ENCODE measurements at places on chromosomes 12 and 14. TPM values are rescaled to one million over a fixed set of nuclear protein-coding genes. Genes with fewer than 3 reads are reported as not detected.

Gene VIPAS39
- total RNA-seq = 19.6 TPM

GRCh38 chr12:27982385-27982784, 9.9 kb upstream of the PTHLH start:
- H3K4me3 ChIP-seq = no peak overlapping the region
- DNase-seq = no peak
- no peak overlapping the region for H3K27ac ChIP-seq
- H3K36me3 ChIP-seq = no peaks in the 10 kb centered on the region
- H3K4me1 ChIP-seq = no peaks in the 10 kb centered on the region

GRCh38 chr12:87847147-87847546, 182.1 kb downstream of the C12orf50 start:
- no peaks in the 10 kb centered on the region for H3K27me3 ChIP-seq
- DNase-seq = no peak
- H3K4me1 ChIP-seq = no peaks in the 10 kb centered on the region
- no peaks in the 10 kb centered on the region for H3K36me3 ChIP-seq

DNA sequence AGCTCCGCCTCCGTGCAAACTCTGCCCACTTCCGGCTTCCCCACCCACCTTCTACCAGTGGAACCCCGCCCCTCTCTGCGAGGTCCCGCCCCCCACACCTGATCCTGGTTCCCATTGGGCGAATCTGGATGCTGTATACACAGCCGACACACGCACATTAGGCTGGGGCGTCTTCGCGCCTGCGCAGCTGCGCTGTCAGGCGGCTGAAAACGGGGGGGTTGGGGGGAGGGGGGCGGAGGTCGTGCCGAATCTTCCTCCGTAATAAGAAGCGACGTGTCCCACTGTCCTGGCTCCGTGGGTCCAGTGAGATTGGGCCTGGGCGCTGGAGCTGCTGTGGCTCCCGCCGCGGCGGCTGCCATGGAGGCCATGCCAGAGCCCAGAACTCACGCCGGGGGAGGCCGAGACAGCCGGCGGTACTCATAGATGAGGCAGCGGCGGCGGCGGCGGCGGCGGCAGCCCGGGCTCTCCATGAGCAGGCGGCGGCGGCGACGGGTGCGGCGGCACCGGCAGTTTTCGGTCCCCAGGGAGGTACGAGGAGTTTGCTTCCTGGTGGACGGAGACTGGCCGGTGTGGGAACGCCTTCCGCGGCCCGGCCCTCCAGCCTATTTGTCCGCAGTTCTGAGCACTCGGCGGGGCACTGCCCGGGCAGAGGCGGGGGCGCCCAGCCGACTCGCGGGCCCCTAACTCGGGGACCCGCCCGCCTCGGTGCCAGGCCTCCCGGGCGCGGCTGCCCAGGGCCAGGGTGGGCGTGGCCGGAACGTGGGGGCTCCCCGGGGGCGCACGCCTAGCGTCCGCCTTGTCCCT, 64.5 kb downstream of the KLHL28 start:
- H3K4me3 ChIP-seq = peak overlapping the region; percentile 92
- peak; percentile 86 for DNase-seq
- H3K4me1 ChIP-seq = peaks cover 14% of the 10 kb centered on the region
- no peaks in the 10 kb centered on the region for H3K27me3 ChIP-seq
- peak overlapping the region; percentile 93 for H3K27ac ChIP-seq

- DNase-seq = no peak
- H3K27me3 ChIP-seq = no peaks in the 10 kb centered on the region
- H3K4me3 ChIP-seq = no peak overlapping the region
- H3K4me1 ChIP-seq = no peaks in the 10 kb centered on the region
Observed at GRCh38 chr12:112473056-112473455, 54.3 kb downstream of the PTPN11 start.

GRCh38 chr14:92392711-92393110, 69.7 kb downstream of the SLC24A4 start:
- H3K4me1 ChIP-seq = peaks cover 6% of the 10 kb centered on the region
- H3K27ac ChIP-seq = no peak overlapping the region
- no peaks in the 10 kb centered on the region for H3K36me3 ChIP-seq

GRCh38 chr12:47811072-47811396, 8.7 kb downstream of the HDAC7 start:
- H3K4me3 ChIP-seq = peak overlapping the region; percentile 91
- peaks cover 22% of the 10 kb centered on the region for H3K36me3 ChIP-seq
- no peaks in the 10 kb centered on the region for H3K27me3 ChIP-seq

Measured in activated naive CD8-positive, alpha-beta T cell treated with anti-CD3 and anti-CD28 coated beads, Interleukin-2, amount 10 ng/mL, durations not matched to agents 7 days and 5 days (primary cell).